ENCODE measurements at places on chromosomes 7 and 10. TPM values are rescaled to one million over a fixed set of nuclear protein-coding genes. Genes with fewer than 3 reads are reported as not detected.

- H3K36me3 ChIP-seq = no peaks in the 10 kb centered on the region
- H3K27me3 ChIP-seq = peaks cover 7% of the 10 kb centered on the region
- H3K4me3 ChIP-seq = no peak overlapping the region
- no peaks in the 10 kb centered on the region for H3K4me1 ChIP-seq
Measured at GRCh38 chr10:63003816-63004453, 129.2 kb upstream of the NRBF2 start.

GRCh38 chr10:17888189-17888588 lies 63.5 kb upstream of the SLC39A12 start:
- no peaks in the 10 kb centered on the region for H3K4me1 ChIP-seq
- peaks cover 9% of the 10 kb centered on the region for H3K27me3 ChIP-seq
- no peak overlapping the region for H3K27ac ChIP-seq
- H3K4me3 ChIP-seq = no peak overlapping the region
- DNase-seq = no peak
- H3K36me3 ChIP-seq = no peaks in the 10 kb centered on the region

DNA sequence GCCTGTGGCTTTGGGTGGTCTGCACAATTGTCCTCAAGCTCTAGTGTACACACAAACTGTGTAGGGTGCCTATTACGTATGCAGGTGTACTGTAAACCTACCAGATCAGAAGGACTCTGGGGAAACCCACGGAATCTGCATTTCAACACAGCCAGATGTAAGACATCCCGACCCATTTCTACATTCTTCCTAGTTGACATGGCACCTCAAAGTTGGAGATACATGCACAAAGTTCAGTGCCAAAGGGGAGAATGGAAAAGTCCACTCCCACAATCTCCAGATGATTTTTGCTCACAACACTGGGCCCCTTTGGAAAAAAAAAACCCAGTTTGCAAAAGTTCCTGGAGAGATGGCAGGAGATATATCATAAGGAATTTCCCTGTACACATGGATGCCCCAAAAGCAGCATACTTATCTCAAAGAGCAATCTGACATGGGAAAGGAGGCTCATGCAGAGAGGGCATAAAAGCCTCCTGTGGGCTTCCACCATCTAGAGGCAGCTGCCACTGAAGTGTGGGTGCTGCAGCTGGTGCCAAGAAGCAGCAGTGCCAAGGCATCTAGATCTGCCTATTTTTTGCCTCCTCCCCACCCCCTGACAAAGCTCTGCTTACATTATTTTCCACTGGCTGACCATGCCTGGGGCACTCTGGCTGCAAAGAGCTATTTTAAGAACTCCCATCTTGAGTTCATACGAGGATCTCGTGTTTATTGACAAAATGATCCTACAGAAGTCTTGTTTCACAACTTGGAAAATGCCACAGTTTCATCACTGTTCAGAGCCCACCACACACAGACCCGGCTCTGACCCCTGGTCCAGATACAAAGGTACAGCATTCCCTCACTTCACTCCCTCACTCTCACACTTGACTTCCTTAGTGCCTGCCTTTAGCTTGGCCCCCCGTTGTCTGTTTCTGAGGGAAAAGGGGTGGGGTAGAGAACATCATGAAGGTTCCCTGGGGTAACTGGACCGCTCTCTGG lies 12.9 kb downstream of the TECTB start:
- H3K4me1 ChIP-seq = no peaks in the 10 kb centered on the region
- H3K4me3 ChIP-seq = no peak overlapping the region
- DNase-seq = no peak
- no peaks in the 10 kb centered on the region for H3K36me3 ChIP-seq
- peaks cover 18% of the 10 kb centered on the region for H3K27me3 ChIP-seq

DNA sequence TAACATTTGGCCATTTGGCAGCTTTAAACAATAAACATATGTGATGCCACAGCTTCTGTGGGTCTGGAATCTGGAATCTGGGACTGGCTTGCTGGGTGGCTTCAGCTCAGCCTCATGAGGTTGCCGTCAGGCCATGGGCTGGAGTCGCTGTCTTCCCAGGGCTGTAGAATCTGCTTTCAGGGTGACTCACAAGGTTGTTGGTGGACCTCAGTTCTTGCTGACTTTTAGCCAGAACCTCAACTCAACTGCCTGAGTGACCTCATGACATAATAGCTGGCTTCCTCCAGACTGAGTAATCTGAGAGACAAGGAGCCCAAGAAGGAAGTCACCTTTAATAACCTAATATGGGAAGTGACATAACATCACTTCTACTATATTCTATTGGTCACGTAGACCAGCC lies 44.6 kb upstream of the TSPAN13 start:
- H3K4me1 ChIP-seq = peaks cover 2% of the 10 kb centered on the region
- no peak overlapping the region for H3K27ac ChIP-seq
- peaks cover 8% of the 10 kb centered on the region for H3K36me3 ChIP-seq
- no peak for DNase-seq

GRCh38 chr10:22245567-22245966 lies 27.8 kb upstream of the EBLN1 start:
- no peak overlapping the region for H3K4me3 ChIP-seq
- peaks cover 13% of the 10 kb centered on the region for H3K4me1 ChIP-seq
- DNase-seq = no peak
- H3K27me3 ChIP-seq = peaks cover 16% of the 10 kb centered on the region
- no peak overlapping the region for H3K27ac ChIP-seq
- H3K36me3 ChIP-seq = no peaks in the 10 kb centered on the region

DNA sequence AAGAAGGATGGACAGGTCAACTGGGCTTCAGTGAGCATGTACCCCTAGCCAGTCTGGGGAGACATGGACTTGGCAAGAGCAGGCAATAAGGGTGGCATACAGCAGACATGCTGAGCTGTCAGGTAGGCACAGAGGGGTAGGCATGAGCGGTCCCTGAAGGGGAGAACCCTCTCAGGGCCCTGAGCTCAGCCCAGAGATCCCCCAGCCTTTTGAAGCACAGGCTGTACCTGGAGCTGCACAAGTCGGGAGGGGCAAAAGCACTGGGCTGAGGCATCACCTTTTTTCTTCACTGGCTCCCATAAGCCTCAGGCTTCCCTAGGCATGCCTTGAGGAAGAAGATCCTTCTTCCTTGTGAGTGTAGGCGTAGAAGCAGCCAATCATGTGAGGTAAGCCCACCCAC lies 42.3 kb downstream of the ZNF727 start:
- no peak for DNase-seq
- peaks cover 5% of the 10 kb centered on the region for H3K36me3 ChIP-seq
- no peak overlapping the region for H3K4me3 ChIP-seq
- H3K27ac ChIP-seq = no peak overlapping the region
- H3K4me1 ChIP-seq = no peaks in the 10 kb centered on the region

GRCh38 chr7:132424821-132425724 lies 151.2 kb downstream of the PLXNA4 start:
- no peak overlapping the region for H3K4me3 ChIP-seq
- H3K27me3 ChIP-seq = no peaks in the 10 kb centered on the region
- DNase-seq = no peak

The RSPH10B2 gene
- 0.53 TPM for total RNA-seq

The CALHM1 gene
- not detected for total RNA-seq

The C7orf33 gene
- not detected for total RNA-seq
